ENCODE measurements at places on chromosomes 4 and X.

DNA sequence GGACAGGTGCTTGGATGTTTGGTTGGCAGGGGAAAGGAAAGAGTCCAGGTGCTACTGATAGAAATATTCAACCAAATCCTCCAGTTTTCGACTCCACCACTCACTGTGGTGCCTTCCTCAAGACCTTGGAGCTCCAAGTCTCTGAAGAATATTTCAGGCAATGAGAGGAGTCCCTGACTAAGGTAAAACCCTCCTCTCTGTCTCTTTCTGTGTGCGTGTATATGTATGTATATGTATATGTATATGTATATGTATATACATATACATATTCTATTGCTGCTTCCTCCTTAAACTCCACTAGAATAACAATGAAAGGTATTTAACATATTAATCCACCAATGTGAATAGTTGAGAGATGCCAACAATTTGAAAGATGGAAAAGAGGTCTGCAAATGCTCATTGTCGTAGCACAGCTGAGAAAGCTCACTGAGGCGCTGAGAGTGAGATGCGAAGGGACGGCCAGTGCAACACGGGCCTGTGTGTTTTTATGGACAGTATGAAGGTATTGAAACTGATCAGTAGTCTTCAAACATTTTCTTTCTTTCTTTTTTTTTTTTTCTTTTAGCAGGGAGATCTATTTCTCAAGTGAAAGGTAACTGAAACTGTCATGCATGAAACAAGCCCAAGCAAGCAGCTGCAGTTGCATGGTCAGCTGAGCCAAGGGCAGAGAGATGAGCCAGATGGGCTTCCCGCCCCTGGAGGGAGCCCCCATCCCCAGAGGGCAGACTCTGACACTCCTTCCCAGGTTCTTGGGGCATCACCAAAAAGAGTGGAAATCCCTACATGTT, 41.1 kb upstream of the HS3ST1 start:
- no peak for DNase-seq

DNA sequence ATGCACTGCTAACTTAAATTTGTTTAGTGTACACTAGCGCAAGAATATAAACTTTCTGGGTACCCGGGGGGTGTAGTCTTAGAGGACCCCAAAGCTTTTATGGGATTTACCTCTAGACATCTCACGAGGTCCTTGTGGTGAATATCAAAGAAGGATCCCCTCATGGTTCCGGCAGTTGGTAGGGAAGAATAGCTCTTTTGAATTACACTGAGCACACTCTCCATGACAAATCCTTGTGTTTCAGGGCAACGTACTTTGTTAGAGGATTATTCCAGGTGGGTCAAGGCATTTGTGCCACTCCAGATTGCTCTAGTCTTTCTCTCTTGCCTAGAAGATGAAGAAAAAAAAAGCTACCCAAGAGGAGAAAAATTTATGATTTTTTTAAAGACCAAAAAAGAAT, 387.6 kb downstream of the PDHA2 start:
- no peak for DNase-seq

GRCh38 chrX:73262991-73263390, 48.3 kb upstream of the NAP1L2 start:
- peak; percentile 59 for DNase-seq

DNA sequence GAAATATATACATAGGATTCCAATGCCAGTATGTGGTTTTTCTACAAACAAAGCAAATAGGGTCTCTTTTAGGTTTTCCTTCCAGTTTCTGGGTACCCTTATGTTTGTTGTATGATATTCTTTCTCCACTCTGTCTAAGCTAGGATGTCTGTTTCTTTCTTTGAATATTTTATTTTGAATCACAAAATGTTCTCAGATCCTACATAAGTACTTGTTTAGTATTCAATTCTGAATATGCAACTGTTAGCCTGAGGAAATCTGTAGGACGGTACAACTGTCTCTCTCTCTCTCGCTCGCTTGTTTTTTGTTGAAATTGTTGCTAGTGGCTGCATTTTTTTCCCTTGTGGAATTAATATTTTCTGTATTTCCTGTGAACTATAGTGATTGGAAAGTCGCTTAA, 163.2 kb downstream of the CCSER1 start:
- DNase-seq, result no peak

- no peak for DNase-seq
These were observed 167.9 kb upstream of the ZFP42 start for GRCh38 chr4:187827631-187828030.

- DNase-seq, result no peak
These were observed 35.6 kb downstream of the NELFA start for GRCh38 chr4:1973218-1973617.

- no peak for DNase-seq
These were observed 231.2 kb downstream of the FRAS1 start for GRCh38 chr4:78288327-78288726.

GRCh38 chr4:34181891-34182290, 2062.4 kb downstream of the ARAP2 start:
- DNase-seq, result no peak

- peak; percentile 90 for DNase-seq
These were observed 3.6 kb downstream of the ATP2B3 start for GRCh38 chrX:153521034-153521433.

GRCh38 chr4:26611372-26611771, 27.5 kb downstream of the TBC1D19 start:
- no peak for DNase-seq

GRCh38 chr4:75698162-75698962, 25.2 kb upstream of the G3BP2 start:
- no peak for DNase-seq

- DNase-seq, result no peak
These were observed 106.8 kb downstream of the UCHL1 start for GRCh38 chr4:41363384-41363981.

DNA sequence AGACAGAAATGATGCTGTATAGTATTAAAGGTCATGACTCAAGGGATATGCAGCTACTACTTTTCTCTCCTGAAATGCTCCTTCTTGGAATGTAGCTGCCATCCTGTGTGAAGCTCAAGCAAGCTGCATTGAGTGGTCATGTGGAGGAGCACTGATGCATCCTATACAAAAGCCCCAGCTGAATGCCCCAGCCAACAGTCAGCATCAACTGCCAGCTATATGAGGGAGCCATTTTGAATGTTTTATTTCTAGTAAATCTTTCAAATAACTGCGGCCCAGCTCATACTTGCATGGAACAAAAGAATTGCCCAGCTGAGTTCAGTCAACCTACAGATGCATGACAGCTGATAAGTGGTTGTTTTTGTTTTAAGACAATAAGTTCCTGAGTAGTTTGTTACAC, 165.0 kb upstream of the GEMIN8 start:
- DNase-seq, result no peak

DNA sequence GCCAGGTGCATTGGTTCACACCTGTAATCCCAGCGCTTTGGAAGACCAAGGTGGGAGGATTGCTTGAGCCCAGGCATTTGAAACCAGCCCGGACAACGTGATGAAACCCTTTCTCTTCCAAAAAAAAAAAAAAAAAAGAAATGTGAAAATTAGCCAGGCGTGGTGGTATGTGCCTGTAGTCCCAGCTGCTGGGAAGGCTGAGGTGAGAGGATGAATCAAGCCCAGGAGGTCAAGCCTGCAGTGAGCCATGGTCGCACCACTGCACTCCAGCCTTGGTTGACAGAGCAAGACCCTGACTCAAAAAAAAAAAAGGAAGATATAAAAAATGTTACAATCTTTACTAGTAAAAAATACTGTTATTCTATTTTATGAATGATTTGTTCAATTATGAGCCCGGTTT, 5.9 kb downstream of the FAM199X start:
- no peak for DNase-seq

DNA sequence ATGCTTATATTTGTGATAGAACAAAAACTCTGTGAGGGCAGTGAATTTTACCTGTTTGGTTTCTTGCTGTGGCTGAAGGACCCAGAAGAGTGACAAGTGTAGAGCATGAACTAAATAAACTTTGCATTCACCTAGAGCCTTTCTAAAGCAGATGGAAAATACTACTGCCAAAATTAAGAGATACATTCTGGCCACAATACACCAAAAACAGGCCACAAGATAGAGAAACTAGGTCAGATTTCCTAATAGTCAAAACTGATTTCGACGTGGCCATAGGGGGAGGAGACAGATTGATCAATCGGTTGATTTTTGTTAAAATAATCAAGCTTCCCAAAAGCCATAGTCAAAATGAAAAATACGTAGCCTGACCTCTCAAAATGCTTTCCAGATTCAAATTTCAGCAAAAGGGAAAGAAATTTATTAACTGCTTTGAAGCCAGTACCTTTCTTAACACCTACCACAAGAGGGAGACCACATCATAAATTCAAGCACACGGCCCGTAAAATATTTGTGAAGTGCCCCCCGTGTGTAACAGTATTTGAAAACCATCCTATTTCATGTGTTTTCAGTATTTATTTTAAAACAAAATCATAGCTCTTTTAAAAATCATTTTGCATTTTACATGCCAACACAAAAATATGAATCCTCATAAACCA, 132.4 kb downstream of the CORIN start:
- no peak for DNase-seq

- DNase-seq, result no peak
These were observed 154.5 kb downstream of the FANCB start for GRCh38 chrX:14718403-14718802.

DNA sequence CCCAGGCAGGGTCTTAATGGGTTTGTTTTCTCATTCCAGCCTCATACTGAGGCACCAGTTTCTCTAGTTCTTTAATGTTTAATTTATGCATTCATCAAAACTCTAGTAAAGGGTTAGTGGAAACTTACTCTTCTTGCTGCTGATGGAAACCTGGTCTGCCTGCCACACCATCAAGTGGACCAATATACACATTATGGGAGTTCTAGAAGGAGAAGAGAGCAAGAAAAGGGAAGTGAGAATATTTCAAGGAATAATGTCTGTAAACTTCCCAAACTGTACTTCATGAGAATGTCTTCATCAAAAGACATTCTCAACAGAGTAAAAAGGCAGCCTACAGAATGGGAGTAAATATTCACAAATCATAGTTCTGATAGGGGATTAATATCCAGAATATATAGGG, 20.9 kb upstream of the DHX15 start:
- DNase-seq, result no peak

- no peak for DNase-seq
These were observed 35.8 kb upstream of the FAM9C start for GRCh38 chrX:13080128-13080795.

DNA sequence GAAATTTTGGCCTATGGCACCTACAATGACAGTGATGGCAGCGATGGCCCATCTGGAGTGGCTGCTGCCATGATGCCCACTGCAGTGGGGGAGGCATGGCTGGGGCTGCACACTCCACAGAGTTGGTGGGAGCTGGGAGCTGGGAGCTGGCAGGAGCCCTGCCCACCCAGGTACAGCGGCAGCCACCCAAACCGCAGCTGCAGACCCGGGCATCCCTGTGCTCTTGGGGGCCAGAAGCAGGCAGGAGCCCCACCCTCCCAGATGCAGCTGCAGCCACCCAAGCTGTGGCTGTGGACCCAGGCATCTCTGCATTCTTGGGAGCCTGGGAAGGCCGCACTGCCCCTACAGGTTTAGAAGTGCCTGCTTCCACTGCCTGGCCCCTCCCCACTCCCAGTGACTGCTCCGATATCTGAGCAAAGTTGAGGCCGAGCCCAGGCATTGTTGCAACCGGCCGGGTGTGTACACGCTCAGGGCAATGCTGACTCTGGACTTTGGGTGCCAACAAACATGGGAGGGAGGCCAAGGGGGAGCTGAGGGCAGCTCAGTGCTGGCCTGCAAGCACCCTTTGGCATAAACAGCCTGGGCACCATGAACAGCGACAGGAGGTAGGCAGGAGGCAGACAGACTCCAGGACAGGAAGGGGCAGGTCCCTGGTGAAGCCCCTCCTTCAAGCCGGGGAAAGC, 82.8 kb downstream of the PPP4R3C start:
- DNase-seq, result no peak

DNA sequence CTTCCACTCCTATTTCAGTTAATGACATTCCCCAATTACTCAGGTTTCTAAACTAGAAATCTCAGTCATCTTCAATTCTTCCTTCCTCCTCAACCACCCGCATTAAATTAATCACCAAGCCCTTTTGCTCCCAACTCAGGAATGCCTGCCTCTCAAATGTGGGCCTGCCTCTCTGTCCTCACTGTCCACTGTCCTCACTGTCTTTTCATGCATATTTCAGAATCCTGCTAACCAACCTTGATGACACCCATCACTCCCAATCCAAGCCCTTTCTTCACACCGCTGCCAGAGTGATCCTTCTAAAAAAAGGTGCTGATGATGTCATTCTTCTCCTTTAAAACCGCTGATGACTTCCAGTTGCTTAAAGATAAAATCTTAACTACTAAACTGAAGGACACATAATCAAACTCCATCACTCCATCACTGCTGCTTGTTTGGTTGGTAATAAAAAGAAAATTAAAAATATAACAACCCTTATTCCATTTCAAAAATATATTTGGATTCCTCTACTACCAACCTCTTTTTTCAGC, 5.1 kb upstream of the APBB2 start:
- DNase-seq, result no peak

GRCh38 chr4:30825008-30825770, 105.0 kb downstream of the PCDH7 start:
- DNase-seq, result no peak

DNA sequence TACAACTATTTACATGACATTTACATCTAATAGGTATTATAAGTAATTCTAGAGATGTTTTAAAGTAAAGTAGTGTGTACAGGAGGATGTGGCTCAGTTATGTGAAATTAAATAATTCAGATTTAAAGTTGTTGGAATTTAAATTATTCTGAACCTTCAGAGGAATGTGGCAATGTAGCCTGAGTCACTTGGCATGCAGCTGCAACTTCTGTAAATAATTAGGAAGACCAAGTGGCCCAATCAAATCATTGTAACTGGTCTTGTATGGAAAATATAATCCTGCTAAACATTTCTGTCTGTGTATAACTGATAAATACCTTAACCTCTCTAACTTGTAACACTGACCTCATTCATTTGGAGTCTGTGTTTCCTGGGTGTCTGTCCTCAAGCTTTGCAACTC, 828.9 kb downstream of the GLUD2 start:
- no peak for DNase-seq

GRCh38 chrX:7263961-7264360, 116.0 kb upstream of the PUDP start:
- no peak for DNase-seq

GRCh38 chr4:30416547-30416946, 303.6 kb upstream of the PCDH7 start:
- no peak for DNase-seq

DNA sequence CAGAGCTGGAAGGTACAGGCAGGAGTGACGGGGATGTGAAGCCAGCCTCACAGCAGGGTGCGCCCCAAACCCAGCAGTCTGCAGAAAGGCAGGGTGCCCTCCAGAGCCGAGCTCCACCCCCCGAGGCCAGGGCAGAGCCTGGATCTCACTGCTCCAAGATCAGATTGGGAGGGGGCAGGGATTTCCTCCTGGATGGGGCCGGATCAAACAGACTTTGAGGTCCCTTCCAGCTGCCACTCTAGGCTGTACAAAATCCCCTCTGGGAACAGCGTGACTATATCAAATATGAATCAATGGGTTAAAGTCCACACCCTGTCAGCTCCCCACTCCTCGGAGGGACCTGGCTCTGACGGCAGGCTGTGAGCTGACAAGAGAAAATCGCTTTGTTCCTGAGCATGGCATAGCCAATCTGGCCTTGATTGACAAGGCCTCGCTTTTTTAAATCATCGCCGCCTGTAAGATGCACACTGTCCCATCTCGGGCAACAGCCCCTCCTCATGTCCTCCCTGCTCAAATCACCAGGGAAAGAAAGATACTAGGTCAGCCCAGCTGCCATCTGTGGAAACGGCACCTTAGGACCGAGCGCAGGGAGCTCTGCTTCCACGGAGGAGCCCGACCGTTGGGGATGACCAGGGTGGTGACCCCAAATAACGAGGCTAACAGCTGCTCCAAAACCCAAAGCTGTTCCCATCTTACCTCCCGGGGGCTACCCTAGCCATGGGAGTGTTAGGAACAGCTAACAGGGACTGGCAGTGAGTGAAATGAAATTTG, 39.9 kb downstream of the PSAPL1 start:
- DNase-seq, result no peak

- DNase-seq, result no peak
These were observed 311.5 kb downstream of the PPP1R2C start for GRCh38 chrX:42466332-42467046.

Data from G401 (cell line).